ENCODE measurements at places on chromosomes 16 and 17. TPM values are rescaled to one million over a fixed set of nuclear protein-coding genes. Genes with fewer than 3 reads are reported as not detected.

- no peak for DNase-seq
Observed at GRCh38 chr17:65771704-65772103, 210.3 kb upstream of the AXIN2 start.

DNA sequence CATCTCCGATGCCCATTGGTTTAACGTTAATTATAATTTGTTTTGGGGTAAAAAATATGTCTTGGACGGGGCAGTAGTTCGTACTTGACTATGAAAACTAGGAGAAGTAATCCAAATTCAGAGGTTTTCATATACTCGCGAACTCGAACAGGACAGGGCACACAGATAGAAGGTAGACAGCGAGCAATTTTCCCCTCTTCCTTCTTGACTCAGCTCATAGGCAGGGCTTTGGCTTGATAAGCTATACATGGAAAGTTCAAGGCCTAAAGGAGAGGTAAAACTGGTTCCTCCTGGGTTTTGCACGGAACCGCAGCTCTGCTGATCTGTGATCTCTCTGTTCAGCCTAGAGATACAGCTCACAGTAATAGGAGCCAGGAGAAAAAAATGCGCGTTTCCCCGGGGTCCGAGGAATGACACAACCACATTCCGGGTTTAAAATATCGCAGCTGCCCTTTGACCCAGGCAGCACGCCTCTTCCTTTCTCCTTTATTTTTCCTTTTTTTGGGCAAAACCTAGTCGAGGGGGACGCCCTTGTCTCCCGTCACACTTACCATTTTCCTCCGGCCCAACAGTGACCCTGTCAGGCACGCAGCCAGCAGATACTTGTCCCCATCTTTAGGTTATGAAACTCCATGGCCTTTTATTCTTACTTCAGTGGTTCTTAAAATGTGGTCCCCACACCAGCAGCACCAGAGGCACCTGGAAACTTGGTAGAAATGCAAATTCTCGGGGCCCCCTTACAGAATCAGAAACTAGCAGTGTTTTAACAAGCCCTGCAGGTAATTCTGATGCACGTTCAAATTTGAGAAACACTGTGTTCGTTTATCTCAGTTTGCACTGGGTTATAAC, 1.7 kb upstream of the LASP1 start:
- DNase-seq, result peak; percentile 88

GRCh38 chr16:84497418-84498222, 6.8 kb downstream of the MEAK7 start:
- DNase-seq, result no peak

DNA sequence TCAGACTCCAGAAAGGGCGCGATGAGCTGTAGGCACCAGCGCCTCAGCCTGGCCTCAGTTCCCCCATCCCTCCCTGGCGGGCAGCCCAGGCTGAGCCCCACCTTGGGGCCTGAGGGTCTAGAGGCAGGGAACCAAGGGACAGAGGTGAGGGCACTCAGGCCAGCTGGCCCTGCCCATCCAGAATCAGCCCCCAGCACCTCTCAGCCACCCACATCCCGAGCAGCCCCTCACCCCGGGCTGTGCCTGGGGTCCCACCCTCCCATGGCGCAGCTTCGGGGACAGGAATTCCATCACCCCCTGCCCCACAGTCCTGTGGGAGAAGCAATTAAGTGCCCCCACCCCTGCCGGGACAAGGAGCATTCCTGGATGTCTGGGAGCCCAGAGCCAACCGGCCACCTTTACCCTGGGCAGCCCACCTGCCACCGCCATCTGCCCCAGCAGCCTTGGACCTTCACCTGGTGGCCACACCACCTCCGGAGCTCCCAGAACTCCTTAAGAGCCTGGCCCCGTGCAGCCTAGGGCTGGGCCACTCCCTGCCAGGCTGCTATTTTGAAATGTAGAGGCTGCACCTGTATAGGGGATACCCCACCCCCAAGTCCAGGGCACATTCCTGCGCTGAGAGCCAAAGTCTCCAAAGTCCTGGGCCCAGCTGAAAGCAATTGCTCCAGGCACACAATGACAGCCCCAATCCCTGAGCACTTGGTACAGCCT, 33.7 kb upstream of the PVALEF start:
- DNase-seq, result peak; percentile 95

GRCh38 chr17:80191865-80192661, 22.2 kb downstream of the CARD14 start:
- DNase-seq, result peak; percentile 30

The MAP2K6 gene
- 7.0 TPM for total RNA-seq

DNA sequence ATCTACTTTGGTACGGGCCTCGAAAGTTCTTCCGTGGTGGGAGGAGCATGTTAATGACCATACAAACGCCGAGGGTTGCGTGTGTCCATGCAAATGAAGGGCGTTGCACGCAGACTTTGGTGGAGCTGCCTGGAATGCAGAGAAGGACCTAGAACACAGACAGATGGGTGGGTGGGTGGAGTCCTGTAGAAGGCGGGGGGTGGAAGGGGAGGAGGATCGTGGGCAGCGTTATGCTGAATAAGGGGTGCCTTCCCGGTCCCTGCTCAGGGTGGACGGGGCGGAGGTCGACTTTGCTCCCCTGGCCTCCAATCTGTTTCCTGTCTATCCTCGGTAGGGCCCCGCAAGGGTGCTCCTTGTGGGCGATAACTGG, 795 bp upstream of the PAQR4 start:
- DNase-seq, result no peak

GRCh38 chr16:51579652-51580360, 428.7 kb upstream of the SALL1 start:
- DNase-seq, result no peak

The POLR3K gene
- total RNA-seq, result 26.8 TPM

DNA sequence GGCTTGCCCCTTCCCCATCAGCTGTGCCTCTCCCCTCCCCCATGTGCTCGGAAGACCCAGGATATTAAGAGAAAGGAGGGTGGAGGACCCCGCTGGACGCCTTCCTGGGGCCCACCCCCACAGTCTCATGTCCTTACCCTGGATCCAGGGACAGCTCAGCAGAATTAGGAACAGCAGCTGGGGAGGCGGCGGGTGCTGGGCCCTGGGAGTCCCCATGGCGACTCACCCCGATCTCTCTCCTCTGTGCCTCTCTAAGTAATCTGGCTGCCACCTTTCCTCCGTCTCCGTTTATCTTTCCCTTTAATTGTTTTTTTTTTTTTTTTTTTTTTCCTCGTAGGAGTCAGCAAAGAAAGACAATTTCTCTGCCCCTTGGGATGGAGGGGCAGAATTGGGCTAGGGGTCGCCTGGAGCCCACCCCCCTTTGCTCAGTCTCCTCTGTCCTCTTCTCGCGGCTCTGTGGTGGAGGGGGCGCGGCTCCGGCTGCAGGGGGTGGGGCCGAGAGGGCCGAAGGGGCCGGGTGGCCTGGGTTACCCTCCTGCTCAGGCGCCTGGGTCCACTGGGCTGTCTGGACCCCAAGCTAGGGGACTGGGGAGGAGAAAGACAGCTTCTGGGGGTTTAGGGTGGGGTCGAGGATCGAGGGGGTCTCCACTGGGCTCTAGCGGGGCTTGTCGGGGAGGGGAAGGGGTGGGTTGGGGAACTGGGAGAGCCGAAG, 390 bp downstream of the SEZ6L2 start:
- no peak for DNase-seq

- no peak for DNase-seq
Observed at GRCh38 chr16:66135421-66135831, 231.1 kb upstream of the CDH5 start.

DNA sequence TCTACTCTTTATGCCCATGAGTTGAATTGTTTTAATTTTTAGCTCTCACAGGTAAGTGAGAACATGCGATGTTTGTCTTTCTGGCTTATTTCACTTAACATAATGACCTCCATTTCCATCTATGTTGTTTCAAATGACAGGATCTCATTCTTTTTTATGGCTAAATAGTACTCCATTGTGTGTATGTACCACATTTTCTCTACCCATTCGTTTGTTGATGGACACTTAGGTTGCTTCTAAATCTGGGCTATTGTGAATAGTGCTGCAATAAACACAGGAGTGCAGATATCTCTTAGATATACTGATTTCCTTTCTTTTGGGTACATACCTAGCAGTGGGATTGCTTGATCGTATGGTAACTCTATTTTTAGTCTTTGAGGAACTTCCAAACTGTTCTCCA, 19.3 kb upstream of the CA4 start:
- DNase-seq, result no peak

The HAP1 gene
- not detected for total RNA-seq

The MSLN gene
- total RNA-seq, result 3.9 TPM

GRCh38 chr16:11539641-11540050, 47.1 kb downstream of the LITAF start:
- no peak for DNase-seq

DNA sequence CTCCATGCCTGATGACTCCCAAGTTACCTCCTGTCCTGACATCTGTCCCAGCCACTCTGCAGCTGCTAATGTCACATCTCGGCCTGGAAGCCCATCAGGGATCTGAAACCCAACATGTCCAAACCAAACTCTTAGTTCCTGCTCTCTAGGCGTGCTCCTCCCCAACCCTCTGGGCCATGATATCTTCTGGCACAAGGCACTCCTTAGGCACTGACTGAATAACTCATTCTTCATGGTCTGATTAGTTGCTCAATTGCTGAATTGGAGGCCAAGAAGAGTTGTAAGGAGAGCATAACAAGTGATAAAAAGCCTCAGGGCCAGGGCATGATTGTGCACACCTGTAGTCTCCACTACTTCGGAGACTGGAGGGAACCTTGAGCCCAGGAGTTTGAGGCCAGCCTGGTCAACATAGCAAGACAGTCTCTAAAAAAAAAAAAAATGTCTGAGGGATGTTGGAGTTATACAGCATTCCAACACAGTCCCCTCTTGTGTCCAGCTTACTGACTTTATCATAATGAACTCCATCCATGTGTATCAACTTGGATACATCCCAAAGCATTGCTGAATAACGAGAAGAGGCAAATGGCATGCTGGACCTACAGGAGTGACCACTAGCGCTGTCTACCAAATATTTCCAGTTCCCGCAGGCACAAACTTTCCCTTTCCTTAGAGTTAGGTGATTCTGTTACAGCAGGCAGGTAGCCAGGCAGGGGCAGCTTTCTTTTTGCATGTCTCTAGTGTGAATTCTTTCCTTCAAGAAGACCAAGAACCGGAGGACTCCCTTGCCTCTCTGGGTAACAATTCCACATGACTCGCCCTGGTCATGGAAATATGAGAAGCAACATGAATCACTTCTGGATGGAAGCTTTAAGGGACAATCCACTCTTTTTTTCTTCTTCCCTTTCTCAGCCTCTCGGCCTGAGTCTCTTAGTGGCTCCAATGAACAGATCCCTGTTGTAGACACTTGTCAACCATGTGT, 18.1 kb upstream of the SHCBP1 start:
- DNase-seq, result no peak

The ABCA9 gene
- not detected for total RNA-seq

DNA sequence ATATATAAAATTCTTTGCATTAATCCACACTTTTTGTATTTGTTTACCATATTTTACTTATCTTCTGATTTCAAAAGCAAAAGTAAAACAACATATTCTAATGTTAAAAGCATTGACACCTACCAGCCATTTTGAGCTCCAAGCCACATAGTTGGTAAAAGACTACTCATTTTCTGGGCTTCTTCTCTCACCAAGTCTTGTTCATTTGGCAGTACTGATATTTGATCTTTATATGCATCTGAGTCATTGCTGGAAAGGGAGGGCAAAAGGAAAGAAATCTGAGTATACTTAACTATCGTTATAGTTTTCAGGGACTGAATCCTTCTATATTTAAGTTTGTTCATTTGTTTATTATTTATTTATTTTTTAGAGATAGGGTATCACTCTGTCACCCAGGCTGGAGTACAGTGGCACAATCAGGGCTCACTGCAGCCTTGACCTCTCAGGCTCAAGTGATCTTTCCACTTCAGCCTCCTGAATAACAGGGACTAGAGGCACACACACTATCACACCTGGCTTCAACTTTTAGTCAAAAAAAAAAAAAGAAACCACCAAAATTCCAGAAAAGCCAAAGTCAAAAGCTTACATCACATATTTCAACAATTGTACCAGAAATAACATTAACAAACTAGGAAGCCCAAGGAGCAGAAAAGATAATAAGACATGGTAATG, 121.0 kb upstream of the TOB1 start:
- no peak for DNase-seq

The IL21R gene
- total RNA-seq, result not detected

DNA sequence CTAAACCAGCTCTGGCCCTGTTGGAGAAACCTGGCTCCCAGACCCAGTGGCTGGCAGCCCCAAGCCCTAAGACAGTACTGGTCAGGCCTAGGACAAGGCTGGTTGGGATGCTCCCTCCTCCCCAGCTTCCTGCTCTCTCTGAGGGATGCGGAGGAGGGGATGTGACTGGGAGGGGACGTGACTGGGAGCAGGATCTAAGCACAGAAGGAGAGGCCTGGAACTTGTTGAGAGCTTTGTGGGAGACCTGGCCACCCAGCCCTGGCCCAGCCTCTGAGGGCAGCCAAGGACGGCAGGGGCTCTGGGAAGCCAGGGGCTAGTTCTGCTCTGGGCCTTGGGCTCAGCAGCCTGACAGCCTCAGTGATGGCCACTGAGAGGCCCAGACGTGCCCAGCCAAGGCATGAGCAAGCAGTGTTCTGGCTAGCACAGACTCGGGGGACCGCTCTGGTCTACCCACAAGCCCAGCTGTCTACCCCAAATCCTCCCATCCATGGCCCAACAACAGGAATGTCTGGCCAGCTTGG, 22.8 kb downstream of the ATP6V0D1 start:
- DNase-seq, result no peak

The PAFAH1B1 gene
- total RNA-seq, result 31.6 TPM

The KRT27 gene
- not detected for total RNA-seq

DNA sequence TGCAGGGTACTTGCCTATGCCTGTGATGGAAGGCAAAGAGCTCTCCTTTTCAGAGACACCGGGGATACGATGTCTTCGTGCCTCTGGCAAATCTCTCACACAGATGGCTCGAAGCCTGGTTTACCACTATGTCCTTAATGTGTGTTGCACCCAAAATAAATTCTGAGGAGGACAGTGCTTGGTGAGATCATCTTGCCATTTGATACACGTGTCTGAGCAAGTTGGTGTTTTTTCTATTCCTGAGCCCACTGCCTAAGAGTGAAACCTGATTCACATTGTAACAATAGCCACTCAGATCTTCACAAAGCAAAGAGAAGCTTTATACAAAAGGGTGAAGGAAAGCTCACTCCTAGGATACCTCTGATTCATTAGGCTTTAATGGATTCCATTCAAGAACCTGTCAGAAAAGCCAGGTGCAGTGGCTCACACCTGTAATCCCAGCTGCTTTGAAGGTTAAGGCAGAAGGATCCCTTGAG, 33.1 kb upstream of the AKAP1 start:
- DNase-seq, result no peak

GRCh38 chr17:34442387-34443111, 79.5 kb upstream of the CCL1 start:
- no peak for DNase-seq

The PRSS33 gene
- not detected for total RNA-seq

DNA sequence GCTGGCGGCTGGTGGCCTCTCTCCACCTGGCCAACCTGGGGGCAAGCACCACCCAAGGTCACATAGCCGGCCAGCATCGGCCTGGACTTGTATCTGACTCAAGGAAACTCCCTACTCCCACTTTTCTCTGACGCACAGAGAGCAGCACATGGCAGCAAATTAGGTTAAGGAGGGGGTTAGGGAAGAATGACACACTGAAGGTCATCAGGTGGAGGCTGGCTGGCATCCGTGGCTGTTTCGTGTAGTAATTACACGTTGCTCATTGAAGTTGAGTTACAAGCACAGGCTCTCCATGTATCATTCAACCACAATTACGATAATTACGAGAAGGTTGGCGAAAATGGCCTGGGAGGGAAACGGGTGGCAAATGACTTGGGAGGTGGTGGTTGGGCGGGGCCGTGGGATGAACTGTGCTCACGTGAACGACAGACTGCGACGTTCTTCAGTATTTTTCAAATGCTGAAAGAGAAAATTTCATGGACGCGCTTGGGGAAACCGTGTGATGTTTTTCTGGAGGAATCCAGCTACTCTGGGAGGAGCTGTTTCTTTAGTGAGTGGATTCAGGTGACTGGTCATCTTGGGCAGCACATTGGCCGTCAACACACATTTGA, 4.0 kb upstream of the METRNL start:
- no peak for DNase-seq
